ENCODE measurements at places on chromosomes 1 and 21. TPM values are rescaled to one million over a fixed set of nuclear protein-coding genes. Genes with fewer than 3 reads are reported as not detected.

- no peak for DNase-seq
- no peak overlapping the region for H3K27ac ChIP-seq
- H3K36me3 ChIP-seq = no peaks in the 10 kb centered on the region
- peaks cover 56% of the 10 kb centered on the region for H3K27me3 ChIP-seq
- peak overlapping the region; percentile 17 for H3K4me3 ChIP-seq
Measured at GRCh38 chr1:210233216-210233494, 559 bp downstream of the SERTAD4 start.

Gene LCE3E
- not detected for total RNA-seq

- peaks cover 6% of the 10 kb centered on the region for H3K27me3 ChIP-seq
- no peak overlapping the region for H3K4me3 ChIP-seq
- no peaks in the 10 kb centered on the region for H3K36me3 ChIP-seq
- H3K27ac ChIP-seq = no peak overlapping the region
- H3K4me1 ChIP-seq = no peaks in the 10 kb centered on the region
Measured at GRCh38 chr1:209443975-209444651, 139.4 kb upstream of the CAMK1G start.

Gene ITGB2
- total RNA-seq = 530 TPM

Gene CYP4X1
- total RNA-seq = not detected

DNA sequence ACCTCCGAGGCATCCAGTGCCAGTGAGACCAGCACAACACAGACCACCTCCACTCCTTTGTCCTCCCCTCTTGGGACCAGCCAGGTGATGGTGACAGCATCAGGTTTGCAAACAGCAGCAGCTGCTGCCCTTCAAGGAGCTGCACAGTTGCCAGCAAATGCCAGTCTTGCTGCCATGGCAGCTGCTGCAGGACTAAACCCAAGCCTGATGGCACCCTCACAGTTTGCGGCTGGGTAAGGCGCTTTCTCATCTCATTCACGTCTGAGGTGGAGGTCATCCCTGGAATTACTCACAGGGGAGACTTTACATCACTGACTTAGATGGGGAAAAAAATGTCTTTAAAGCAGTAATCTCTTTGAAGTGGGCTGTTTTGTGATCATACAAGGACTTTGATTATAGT is 106.3 kb downstream of the CD247 start:
- no peak overlapping the region for H3K4me3 ChIP-seq
- peaks cover 27% of the 10 kb centered on the region for H3K36me3 ChIP-seq
- no peaks in the 10 kb centered on the region for H3K27me3 ChIP-seq

DNA sequence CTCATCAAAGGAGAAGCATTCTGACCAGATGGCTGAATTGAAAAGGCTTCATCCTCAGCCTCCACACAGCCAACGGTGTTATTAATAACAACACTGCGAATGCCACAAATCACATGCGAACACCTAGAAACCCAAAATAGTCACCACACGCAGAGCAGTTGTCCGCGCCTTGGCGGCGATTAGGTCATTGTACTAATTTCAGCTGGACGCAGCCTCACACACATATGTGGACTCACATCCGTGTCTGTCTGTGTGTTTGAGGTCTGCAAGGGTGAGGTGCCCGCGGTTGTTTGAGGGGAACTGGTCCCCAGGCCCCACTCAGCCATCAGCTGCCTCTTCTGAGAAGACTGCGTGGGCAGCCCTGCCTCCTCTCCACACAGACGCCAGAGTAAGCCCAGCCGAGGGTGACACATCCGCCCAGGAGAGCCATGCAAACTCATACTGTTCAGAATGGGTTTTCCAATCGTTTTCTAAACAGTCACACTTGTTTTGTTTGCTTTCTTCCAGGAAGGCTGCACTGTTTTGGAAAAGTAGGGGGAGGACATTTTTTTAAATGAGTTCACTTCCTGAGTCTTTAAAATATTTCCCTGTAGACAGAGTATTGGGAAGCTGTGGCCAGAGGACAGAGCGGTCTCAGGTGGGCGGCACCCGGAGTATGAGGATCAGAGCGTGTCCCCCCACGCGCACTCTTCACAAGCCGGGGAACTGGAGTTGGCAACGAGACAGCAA is 53.4 kb downstream of the TOMM20 start:
- no peak overlapping the region for H3K4me3 ChIP-seq
- no peaks in the 10 kb centered on the region for H3K36me3 ChIP-seq
- DNase-seq = peak; percentile 43
- H3K27ac ChIP-seq = peak overlapping the region; percentile 63
- H3K4me1 ChIP-seq = peaks cover 37% of the 10 kb centered on the region

Gene CFHR4
- not detected for total RNA-seq

Gene MXRA8
- not detected for total RNA-seq

Gene MEX3A
- total RNA-seq = 0.05 TPM

Gene DMRTB1
- not detected for total RNA-seq

Gene ZNF692
- total RNA-seq = 66.8 TPM

DNA sequence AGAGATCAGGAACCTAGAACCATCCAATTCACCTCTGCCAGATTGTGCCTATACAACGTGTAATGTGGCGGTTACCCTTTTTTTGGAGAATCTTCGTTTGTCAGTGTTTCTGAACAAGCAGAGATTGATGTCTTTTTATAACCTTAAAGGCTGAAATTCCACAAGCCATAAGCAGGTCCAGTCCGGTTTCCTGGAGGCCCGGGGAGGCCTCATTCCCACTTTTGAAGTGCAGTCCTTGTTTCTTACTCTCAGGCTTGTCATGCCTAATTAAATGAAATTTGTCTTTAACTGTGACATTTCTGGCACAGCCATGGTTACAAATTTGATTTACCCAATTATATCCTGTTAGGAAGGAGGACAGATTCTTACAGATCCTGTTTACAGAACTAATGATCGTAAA is 27.8 kb downstream of the ZNF362 start:
- no peak for DNase-seq
- H3K27me3 ChIP-seq = no peaks in the 10 kb centered on the region
- no peaks in the 10 kb centered on the region for H3K4me1 ChIP-seq
- peaks cover 14% of the 10 kb centered on the region for H3K36me3 ChIP-seq
- no peak overlapping the region for H3K27ac ChIP-seq

GRCh38 chr1:192669174-192669573 is 33.2 kb downstream of the RGS13 start:
- H3K4me3 ChIP-seq = no peak overlapping the region
- H3K27me3 ChIP-seq = peaks cover 8% of the 10 kb centered on the region
- no peak for DNase-seq

DNA sequence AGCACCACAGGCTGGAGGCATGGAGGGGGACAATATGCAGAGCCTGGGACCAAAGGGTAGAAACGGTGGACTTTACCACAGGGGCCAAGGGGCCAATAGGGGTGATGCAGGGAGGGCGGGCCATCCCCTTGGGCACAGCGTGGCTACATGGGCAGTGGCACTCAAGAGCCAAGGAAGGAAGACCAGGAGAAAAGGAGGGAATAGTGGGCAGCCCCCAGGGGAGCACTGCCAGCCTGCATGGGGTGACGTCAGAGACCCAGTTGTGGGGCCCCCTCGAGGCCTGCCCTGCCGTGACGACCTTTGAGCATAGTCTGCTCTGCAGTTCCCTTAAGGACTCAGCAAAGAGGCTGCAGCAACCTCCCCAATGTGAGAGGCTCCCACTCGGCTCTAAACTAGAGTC is 95.5 kb upstream of the TMPRSS2 start:
- H3K27me3 ChIP-seq = peaks cover 6% of the 10 kb centered on the region
- no peak for DNase-seq
- H3K4me1 ChIP-seq = no peaks in the 10 kb centered on the region
- H3K4me3 ChIP-seq = no peak overlapping the region
- H3K27ac ChIP-seq = no peak overlapping the region

GRCh38 chr1:117205368-117205767 is 5.4 kb downstream of the VTCN1 start:
- H3K4me1 ChIP-seq = no peaks in the 10 kb centered on the region
- no peak overlapping the region for H3K4me3 ChIP-seq
- no peaks in the 10 kb centered on the region for H3K36me3 ChIP-seq
- no peak overlapping the region for H3K27ac ChIP-seq

DNA sequence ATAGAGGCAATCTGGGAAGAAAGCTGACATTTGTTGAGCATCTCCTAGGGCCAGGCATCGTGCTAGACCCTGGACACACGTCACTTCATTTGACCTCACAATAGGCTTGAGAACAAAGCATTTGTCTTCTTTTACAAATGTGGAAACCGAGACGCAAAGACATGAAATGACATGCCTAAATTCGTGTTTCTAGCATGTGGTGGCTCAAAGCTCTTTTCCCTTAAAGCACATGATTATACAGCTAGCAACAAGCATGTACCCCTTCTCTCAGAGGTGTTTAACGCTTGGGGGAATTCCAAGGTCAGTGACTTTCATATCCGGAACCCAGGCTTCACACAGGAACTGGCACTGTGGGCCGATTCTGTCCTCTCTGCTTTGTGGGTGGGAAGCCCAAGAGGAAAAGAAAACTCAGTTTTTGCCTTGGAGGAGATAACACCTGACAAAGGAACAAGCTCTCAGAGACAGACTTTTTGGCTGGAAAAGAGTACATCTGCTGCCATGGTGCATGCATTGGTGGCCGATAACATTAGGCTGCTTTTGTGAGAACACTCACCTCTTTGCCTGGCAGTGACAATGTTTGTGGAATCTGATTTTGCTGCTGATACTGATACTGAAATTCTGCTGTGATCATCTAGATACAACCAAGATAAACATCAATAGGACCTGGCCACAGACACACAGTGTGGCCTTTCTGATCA is 15.4 kb upstream of the CD2 start:
- peaks cover 29% of the 10 kb centered on the region for H3K36me3 ChIP-seq
- peak overlapping the region; percentile 97 for H3K27ac ChIP-seq
- H3K4me1 ChIP-seq = peaks cover 58% of the 10 kb centered on the region
- H3K27me3 ChIP-seq = no peaks in the 10 kb centered on the region
- peak overlapping the region; percentile 71 for H3K4me3 ChIP-seq

Gene KMO
- total RNA-seq = not detected

DNA sequence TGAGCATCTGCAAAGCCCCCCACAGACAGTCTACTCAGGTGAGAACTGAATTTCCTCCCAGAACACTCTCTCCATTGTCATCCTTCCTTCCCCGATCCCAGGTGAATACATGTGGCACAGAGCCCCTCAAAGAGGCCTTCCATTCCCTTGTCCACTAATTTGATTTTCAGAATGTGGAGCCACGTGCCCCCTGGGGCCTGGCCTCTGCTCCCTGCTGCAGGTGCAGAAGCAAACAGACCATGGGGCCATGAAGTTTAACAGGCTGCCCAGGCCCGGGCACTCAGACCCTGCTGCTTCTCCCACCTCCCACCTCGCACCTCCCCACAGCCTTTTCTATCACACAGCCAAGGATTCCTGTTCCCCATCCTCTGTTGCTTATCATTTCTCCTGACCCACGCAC is 243.8 kb upstream of the RAB4A start:
- H3K4me3 ChIP-seq = peak overlapping the region; percentile 75
- peak overlapping the region; percentile 91 for H3K27ac ChIP-seq

DNA sequence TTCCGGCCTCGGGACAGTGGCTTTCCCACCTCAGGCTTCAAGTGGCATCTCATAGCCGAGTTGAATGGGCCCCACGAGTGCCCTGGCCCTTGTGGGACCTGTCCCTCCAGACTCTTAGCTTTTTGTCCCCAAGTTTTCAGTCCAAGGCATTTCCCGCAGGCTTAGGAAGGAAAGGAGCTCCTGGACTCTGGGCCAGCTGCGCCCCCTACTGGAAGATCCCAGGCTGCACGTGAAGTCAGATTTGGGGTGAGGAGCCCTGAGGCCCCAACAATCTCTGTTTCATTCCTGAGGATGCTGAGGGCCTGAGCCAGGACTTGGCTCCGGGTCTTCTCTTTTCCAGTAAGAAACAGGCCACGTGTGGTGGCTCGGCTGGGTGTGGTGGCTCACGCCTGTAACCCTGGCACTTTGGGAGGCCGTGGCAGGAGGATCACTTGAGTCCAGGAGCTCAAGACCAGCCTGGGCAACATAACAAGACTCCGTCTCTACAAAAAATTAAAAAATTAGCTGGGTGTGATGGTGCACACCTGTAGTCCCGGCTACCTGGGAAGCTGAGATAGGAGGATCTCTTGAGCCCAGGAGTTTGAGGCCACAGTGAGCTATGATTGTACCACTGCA is 67.4 kb downstream of the ARHGEF10L start:
- no peak overlapping the region for H3K27ac ChIP-seq
- no peaks in the 10 kb centered on the region for H3K36me3 ChIP-seq
- DNase-seq = peak; percentile 64
- H3K4me3 ChIP-seq = no peak overlapping the region

- DNase-seq = no peak
- H3K36me3 ChIP-seq = no peaks in the 10 kb centered on the region
- H3K4me1 ChIP-seq = peaks cover 8% of the 10 kb centered on the region
Measured at GRCh38 chr1:96922181-96922580, 200.6 kb downstream of the PTBP2 start.

DNA sequence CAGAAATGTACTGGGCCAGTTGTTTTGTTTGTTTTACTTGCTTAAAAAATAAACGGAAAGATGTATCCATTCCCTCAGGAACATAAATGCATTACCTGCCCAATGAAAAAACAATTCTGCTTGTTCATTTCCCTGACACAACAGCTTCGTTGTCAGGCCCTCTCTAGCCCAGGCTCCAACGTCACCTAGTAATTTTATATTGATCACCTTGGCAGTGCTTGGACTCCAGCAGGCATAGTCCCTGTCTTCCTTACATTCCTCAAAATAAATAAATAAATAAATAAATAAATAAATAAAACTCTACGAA is 1.2 kb downstream of the CEP170 start:
- peak overlapping the region; percentile 43 for H3K27ac ChIP-seq
- H3K27me3 ChIP-seq = no peaks in the 10 kb centered on the region
- H3K4me3 ChIP-seq = peak overlapping the region; percentile 93
- H3K4me1 ChIP-seq = peaks cover 20% of the 10 kb centered on the region
- DNase-seq = no peak

Gene LCE1B
- total RNA-seq = not detected

DNA sequence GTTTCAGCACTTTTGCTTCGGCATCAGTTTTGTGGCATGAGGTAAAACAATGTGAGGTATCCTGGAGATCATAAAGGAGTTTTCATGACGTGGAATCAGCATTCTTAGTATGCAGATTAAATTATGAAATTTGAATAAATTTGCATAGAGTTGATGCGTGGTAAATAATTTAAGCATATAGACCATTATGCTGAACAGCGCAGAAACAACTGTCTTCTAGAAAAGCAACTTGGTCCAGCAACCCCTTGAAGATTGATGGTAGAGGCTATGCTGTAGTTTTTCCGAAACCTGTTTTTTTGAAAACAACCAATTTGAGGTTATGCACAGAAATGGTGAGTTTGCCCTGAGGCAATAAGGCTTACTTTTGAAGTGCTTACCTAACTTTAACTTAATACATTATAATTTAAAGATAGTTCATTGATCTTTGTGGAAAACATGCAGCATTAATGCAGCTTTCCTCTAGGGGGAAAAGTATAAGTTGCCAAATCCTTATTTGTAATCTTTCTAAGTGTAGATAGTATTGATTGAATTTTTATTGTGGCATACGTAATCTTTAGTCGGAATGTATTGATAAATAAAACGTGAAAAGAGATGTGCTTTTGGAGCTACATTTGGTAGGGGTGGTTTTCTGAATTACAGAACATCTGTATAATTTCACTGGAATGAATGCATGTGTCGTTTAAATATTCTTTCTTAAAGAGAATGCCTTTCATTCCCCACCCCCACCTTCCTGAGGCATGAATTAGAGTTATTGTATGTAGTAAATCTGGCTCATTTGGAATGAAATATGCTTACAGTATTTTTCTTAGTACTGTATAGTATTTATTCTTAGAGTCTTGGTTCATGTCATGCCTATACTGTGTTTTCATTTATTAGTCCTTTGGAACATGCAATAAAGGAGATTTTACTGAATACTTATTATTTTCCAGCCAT is 3.8 kb downstream of the PRDM2 start:
- DNase-seq = no peak
- H3K27me3 ChIP-seq = no peaks in the 10 kb centered on the region
- H3K4me3 ChIP-seq = no peak overlapping the region
- peak overlapping the region; percentile 81 for H3K27ac ChIP-seq
